ENCODE measurements at places on chromosomes 13 and 19. TPM values are rescaled to one million over a fixed set of nuclear protein-coding genes. Genes with fewer than 3 reads are reported as not detected.

CCDC61 gene
- 6.4 TPM for polyA plus RNA-seq

DNA sequence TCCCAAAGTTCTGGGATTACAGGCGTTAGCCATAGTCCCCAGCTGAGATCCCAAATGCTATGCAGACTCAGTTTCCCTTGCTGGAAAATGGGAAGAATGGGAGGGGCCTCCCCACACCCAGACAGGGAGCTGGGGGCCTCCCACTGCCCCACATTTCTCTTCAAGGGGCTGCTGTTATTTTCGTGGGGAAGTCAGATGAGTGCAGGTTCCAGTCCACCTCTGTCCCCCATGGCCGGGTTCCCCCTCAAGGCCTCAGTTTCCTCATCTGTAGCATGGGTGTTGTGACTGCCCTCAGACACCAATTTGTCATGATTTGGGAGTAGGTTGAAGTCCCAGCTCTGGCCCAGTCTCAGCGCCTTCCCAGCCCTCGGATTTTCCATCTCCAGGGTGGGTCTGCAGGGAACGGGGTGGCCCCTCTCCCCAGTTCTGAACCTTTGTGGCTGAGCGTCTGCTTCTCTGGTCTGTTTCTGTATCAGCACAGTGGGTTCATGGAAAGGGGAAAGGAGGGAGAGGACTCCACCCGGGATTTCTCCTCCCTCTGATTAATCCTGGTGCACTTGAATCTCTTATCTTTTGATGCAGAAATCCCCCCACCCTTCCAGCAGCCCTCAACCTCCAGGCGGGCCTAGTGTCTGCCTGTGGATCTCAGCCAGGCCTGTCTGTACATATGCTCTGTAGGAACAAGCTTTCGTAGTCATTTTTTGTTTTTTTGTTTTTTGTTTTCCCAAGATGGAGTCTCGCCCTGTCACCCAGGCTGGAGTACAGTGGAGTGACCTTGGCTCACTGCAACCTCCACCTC lies 12.2 kb downstream of the NFIC start:
- no peaks in the 10 kb centered on the region for H3K36me3 ChIP-seq
- DNase-seq, result no peak
- no peaks in the 10 kb centered on the region for H3K27me3 ChIP-seq
- H3K4me3 ChIP-seq, result no peak overlapping the region
- no peak overlapping the region for H3K27ac ChIP-seq

- no peaks in the 10 kb centered on the region for H3K27me3 ChIP-seq
- H3K4me1 ChIP-seq, result no peaks in the 10 kb centered on the region
- DNase-seq, result no peak
- H3K27ac ChIP-seq, result no peak overlapping the region
- H3K36me3 ChIP-seq, result no peaks in the 10 kb centered on the region
These were observed 7.2 kb downstream of the TSKS start for GRCh38 chr19:49755956-49756355.

DNA sequence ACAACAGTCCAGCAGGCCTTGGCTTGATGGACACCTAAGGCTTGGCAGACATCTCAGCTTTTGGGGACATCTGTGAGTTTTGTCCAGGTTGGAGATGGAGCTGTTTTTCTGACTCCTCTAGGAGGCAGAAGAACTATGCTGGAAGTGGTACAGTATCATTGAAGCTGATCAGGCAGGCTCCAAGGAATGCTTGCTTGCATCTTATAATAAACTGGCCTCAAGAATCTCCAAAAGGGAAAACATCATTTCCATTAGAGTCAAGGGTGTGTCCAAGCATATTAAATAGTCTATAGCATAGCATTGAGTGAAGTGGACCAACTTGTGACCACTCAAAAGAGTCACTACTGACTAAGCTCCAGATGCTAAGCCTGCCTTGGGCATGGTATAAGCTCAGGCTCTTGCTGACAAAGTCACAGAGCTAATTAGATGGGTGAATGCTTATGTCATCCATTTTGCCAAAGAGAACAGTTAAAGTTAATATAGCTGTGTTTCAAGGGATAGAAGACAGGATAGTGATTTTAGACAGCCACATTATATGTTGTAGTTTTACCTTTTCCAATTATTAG lies 216.0 kb downstream of the DNAJC15 start:
- H3K4me1 ChIP-seq, result no peaks in the 10 kb centered on the region
- H3K36me3 ChIP-seq, result no peaks in the 10 kb centered on the region
- no peak for DNase-seq
- H3K27me3 ChIP-seq, result no peaks in the 10 kb centered on the region

- H3K4me1 ChIP-seq, result peaks cover 57% of the 10 kb centered on the region
- H3K27me3 ChIP-seq, result no peaks in the 10 kb centered on the region
- H3K27ac ChIP-seq, result peak overlapping the region; percentile 95
- H3K4me3 ChIP-seq, result peak overlapping the region; percentile 38
These were observed 3.9 kb upstream of the SSBP4 start for GRCh38 chr19:18415178-18415867.

ZNF578 gene
- 1.9 TPM for polyA plus RNA-seq

GRCh38 chr13:102779436-102780159 lies 6.0 kb upstream of the TEX30 start:
- H3K4me3 ChIP-seq, result no peak overlapping the region
- DNase-seq, result no peak
- H3K27ac ChIP-seq, result no peak overlapping the region
- H3K36me3 ChIP-seq, result no peaks in the 10 kb centered on the region
- H3K4me1 ChIP-seq, result no peaks in the 10 kb centered on the region

DNA sequence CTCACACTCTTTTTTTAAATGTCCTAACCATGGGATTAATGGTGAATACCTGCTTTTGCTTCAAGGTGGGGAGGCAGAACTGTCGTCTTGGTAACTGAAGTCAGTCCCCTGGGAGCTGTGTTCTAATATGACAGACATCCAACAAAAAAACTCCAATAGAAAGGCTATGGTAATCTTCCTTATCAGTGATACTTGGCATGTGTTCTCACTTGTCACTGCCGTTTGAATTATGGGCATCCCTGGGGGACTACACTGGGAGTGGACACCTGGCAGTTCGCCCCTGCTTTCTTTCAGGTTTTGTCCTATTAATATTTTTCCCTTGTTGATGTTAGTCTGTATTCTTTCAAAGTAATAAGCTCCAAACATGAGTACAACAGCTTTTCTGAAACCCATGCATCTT lies 252.6 kb downstream of the SLITRK5 start:
- no peak overlapping the region for H3K4me3 ChIP-seq
- no peaks in the 10 kb centered on the region for H3K4me1 ChIP-seq
- H3K36me3 ChIP-seq, result no peaks in the 10 kb centered on the region
- H3K27me3 ChIP-seq, result no peaks in the 10 kb centered on the region

DNA sequence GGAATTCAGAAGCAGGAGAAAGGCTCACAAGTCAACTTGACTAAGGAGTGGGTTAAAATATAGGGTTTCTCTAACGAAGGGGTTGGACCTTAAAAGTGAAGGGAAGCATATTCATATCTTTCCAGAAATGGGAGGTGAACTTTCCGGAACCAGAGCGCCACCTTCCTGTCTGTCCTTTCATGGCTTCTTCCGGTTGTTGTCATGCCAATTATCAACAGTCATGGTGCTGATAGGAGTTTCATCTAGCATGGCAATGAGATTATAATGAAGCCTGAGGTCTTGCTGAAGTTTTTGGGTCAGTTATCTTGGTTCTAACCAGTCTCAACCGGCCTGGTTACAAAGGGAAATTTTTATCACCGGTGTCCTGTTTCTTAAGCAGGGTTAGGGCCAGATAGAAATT lies 162.9 kb upstream of the NBEA start:
- no peak for DNase-seq
- no peak overlapping the region for H3K27ac ChIP-seq

C13orf42 gene
- polyA plus RNA-seq, result not detected

- no peak overlapping the region for H3K4me3 ChIP-seq
- no peaks in the 10 kb centered on the region for H3K27me3 ChIP-seq
- peak overlapping the region; percentile 58 for H3K27ac ChIP-seq
- no peaks in the 10 kb centered on the region for H3K36me3 ChIP-seq
These were observed 4.2 kb upstream of the SPC24 start for GRCh38 chr19:11159598-11160439.

GRCh38 chr19:13961826-13962698 lies 9.8 kb downstream of the DCAF15 start:
- no peaks in the 10 kb centered on the region for H3K27me3 ChIP-seq
- no peak overlapping the region for H3K27ac ChIP-seq
- H3K4me3 ChIP-seq, result no peak overlapping the region
- peaks cover 5% of the 10 kb centered on the region for H3K4me1 ChIP-seq

DNA sequence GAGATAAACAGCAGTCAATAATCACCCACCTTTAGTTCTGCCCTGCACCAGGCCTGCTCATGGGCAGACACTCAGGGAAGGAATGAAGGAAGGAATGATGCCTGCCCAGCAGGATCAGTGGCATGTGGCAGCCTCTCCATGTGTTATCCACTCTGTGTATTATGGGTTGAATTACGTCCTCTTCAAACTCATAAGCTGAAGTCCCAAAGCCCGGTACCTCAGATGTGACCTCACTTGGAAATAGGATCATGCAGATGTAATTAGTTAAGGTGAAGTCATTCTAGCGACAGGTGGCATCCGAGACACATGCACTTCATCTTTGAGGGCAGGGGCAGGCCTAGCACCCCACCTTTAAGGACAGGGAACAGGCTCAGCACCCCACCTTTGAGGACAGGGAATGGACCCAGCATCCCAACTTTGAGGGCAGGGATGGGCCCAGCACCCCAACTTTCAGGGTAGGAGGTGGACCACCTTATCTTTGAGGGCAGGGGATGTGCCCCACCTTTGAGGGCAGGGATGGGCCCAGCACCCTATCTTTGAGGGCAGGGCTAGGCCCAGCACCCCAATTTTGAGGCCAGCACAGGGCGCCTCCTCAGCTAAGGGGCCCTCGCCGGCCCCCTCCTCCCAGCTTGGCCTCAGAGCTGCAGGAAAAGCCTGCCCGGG lies 127.6 kb downstream of the URI1 start:
- H3K4me3 ChIP-seq, result no peak overlapping the region
- H3K36me3 ChIP-seq, result no peaks in the 10 kb centered on the region
- no peak for DNase-seq
- no peak overlapping the region for H3K27ac ChIP-seq

FCAR gene
- polyA plus RNA-seq, result 0.15 TPM

- H3K4me1 ChIP-seq, result peaks cover 8% of the 10 kb centered on the region
- no peak for DNase-seq
- no peak overlapping the region for H3K4me3 ChIP-seq
- H3K27me3 ChIP-seq, result no peaks in the 10 kb centered on the region
These were observed 84.9 kb downstream of the RGCC start for GRCh38 chr13:41542281-41542680.

POU4F1 gene
- polyA plus RNA-seq, result not detected

CCDC122 gene
- polyA plus RNA-seq, result 5.2 TPM

- H3K36me3 ChIP-seq, result peaks cover 28% of the 10 kb centered on the region
- H3K4me3 ChIP-seq, result no peak overlapping the region
- no peaks in the 10 kb centered on the region for H3K27me3 ChIP-seq
These were observed 6.5 kb downstream of the TRAPPC5 start for GRCh38 chr19:7687177-7687576.

- peaks cover 11% of the 10 kb centered on the region for H3K36me3 ChIP-seq
- peaks cover 35% of the 10 kb centered on the region for H3K4me1 ChIP-seq
- peak overlapping the region; percentile 91 for H3K4me3 ChIP-seq
- no peaks in the 10 kb centered on the region for H3K27me3 ChIP-seq
These were observed 1.2 kb upstream of the SLC27A1 start for GRCh38 chr19:17469092-17469480.

GRCh38 chr19:14761607-14762006 lies 16.8 kb downstream of the ADGRE2 start:
- H3K27me3 ChIP-seq, result no peaks in the 10 kb centered on the region
- DNase-seq, result no peak
- H3K36me3 ChIP-seq, result no peaks in the 10 kb centered on the region
- H3K27ac ChIP-seq, result no peak overlapping the region
- H3K4me1 ChIP-seq, result no peaks in the 10 kb centered on the region
- H3K4me3 ChIP-seq, result no peak overlapping the region

DPF1 gene
- 0.23 TPM for polyA plus RNA-seq

ZNF564 gene
- polyA plus RNA-seq, result 5.6 TPM

- peak; percentile 50 for DNase-seq
- H3K36me3 ChIP-seq, result no peaks in the 10 kb centered on the region
- H3K27me3 ChIP-seq, result no peaks in the 10 kb centered on the region
These were observed at the start of gene TYROBP for GRCh38 chr19:35908010-35908441. TYROBP (minus strand) TSS chr19:35908295; CDS start chr19:35908228, 67 bp downstream.

- no peaks in the 10 kb centered on the region for H3K4me1 ChIP-seq
- DNase-seq, result no peak
- no peaks in the 10 kb centered on the region for H3K36me3 ChIP-seq
- H3K27me3 ChIP-seq, result no peaks in the 10 kb centered on the region
- no peak overlapping the region for H3K27ac ChIP-seq
These were observed 346.4 kb downstream of the FGF9 start for GRCh38 chr13:22017226-22017625.

OLFM2 gene
- 2.2 TPM for polyA plus RNA-seq

- no peak overlapping the region for H3K27ac ChIP-seq
- H3K27me3 ChIP-seq, result no peaks in the 10 kb centered on the region
- H3K36me3 ChIP-seq, result no peaks in the 10 kb centered on the region
- no peak overlapping the region for H3K4me3 ChIP-seq
These were observed 10.2 kb downstream of the OR2Z1 start for GRCh38 chr19:8731428-8732169.

GJB2 gene
- polyA plus RNA-seq, result 0.30 TPM

GRCh38 chr19:3518659-3519058 lies 12.5 kb downstream of the FZR1 start:
- no peaks in the 10 kb centered on the region for H3K27me3 ChIP-seq
- no peaks in the 10 kb centered on the region for H3K4me1 ChIP-seq
- H3K36me3 ChIP-seq, result peaks cover 17% of the 10 kb centered on the region
- H3K27ac ChIP-seq, result no peak overlapping the region
- no peak overlapping the region for H3K4me3 ChIP-seq
- no peak for DNase-seq

SCGB2B2 gene
- 0.11 TPM for polyA plus RNA-seq

GRCh38 chr13:44230736-44231135 lies 142.9 kb upstream of the SERP2 start:
- H3K4me1 ChIP-seq, result peaks cover under 1% of the 10 kb centered on the region
- no peaks in the 10 kb centered on the region for H3K36me3 ChIP-seq

- no peak overlapping the region for H3K27ac ChIP-seq
- no peaks in the 10 kb centered on the region for H3K4me1 ChIP-seq
- DNase-seq, result no peak
- H3K4me3 ChIP-seq, result no peak overlapping the region
- no peaks in the 10 kb centered on the region for H3K36me3 ChIP-seq
These were observed 982.4 kb upstream of the MIR17HG start for GRCh38 chr13:90365130-90365529.

- no peaks in the 10 kb centered on the region for H3K36me3 ChIP-seq
- H3K27me3 ChIP-seq, result no peaks in the 10 kb centered on the region
- H3K4me3 ChIP-seq, result no peak overlapping the region
- H3K27ac ChIP-seq, result no peak overlapping the region
- DNase-seq, result peak; percentile 44
These were observed 287.3 kb downstream of the COG6 start for GRCh38 chr13:39942552-39943273.
